ENCODE measurements at places on chromosomes 6 and 20. TPM values are rescaled to one million over a fixed set of nuclear protein-coding genes. Genes with fewer than 3 reads are reported as not detected.
A peak's percentile ranks its signal among the peaks of the same experiment; 100 is the strongest.

DNA sequence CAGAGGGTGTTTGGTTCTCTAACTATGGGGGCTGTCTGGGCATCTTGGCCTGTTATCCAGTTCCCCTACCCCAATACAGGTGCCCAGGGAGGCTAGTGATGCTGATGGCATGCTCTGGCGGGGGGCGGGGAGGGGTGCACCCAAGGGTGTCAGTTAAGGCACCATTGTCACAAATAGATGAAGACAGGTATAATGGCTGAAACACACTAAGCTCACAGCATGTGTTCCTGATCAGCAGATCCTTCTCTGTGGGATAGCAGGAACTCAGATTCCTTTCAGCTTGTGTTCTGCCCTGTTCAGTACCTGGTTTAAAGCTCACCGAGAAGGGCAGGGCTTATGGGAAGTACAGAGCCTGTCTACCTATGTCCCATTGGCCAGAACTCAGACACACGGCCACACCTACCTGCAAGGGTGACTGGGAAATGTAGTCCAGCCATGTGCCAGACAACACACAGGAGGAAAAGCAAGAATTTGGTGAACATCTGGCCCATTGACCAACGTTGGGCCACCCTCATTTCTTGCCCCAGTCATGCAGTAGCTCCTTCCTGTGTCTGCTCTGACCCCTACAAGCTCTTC is 3.4 kb upstream of the RSPO4 start:
- no peaks in the 10 kb centered on the region for H3K4me1 ChIP-seq
- H3K4me3 ChIP-seq: no peak overlapping the region
- H3K36me3 ChIP-seq: no peaks in the 10 kb centered on the region
- peaks cover 19% of the 10 kb centered on the region for H3K27me3 ChIP-seq
- DNase-seq: peak; percentile 15

GRCh38 chr20:52193133-52193532 is 1.6 kb upstream of the ZFP64 start:
- H3K27me3 ChIP-seq: no peaks in the 10 kb centered on the region
- H3K4me1 ChIP-seq: no peaks in the 10 kb centered on the region
- DNase-seq: no peak
- H3K4me3 ChIP-seq: no peak overlapping the region
- no peak overlapping the region for H3K27ac ChIP-seq
- no peaks in the 10 kb centered on the region for H3K36me3 ChIP-seq

- H3K27me3 ChIP-seq: no peaks in the 10 kb centered on the region
- H3K27ac ChIP-seq: no peak overlapping the region
- H3K36me3 ChIP-seq: no peaks in the 10 kb centered on the region
- peak; percentile 77 for DNase-seq
Observed at GRCh38 chr6:43838276-43839036, 68.4 kb downstream of the VEGFA start.

DNA sequence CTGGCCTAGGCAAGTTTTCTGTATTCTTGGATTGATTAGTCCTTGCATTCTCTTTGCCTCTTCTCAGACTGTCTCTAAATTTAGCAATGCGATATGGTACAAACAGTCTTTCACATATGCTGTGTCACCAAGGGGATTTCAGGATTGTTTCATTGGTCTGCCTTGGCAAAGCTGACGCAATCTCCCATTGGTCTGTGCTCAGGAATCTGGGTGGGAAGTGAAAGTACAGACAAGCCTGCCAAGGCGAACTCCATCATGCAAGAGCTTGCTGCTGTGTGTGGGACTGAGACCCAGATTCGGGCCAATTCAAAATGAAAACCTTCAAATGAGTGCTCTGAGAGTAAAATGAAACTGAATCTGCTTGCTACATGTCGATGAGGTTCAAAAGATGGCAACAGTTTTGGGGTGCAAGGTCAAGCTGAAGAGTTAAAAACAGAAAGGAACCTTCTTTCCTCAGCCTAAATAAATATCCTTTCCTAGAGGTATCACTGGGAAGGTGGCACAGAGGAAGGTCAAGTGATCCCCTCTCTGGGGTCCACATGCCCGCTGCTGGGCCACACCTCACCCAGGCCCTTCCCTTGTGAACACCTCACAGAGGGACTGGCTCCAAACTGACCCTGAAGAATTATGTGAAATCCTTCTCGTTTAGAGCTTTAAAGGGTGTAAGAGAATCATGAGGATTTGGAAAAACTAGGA is 198.8 kb upstream of the PREP start:
- H3K27me3 ChIP-seq: no peaks in the 10 kb centered on the region
- peaks cover 19% of the 10 kb centered on the region for H3K4me1 ChIP-seq
- peak overlapping the region; percentile 87 for H3K27ac ChIP-seq
- H3K36me3 ChIP-seq: no peaks in the 10 kb centered on the region
- peak; percentile 98 for DNase-seq
- peak overlapping the region; percentile 7 for H3K4me3 ChIP-seq

DNA sequence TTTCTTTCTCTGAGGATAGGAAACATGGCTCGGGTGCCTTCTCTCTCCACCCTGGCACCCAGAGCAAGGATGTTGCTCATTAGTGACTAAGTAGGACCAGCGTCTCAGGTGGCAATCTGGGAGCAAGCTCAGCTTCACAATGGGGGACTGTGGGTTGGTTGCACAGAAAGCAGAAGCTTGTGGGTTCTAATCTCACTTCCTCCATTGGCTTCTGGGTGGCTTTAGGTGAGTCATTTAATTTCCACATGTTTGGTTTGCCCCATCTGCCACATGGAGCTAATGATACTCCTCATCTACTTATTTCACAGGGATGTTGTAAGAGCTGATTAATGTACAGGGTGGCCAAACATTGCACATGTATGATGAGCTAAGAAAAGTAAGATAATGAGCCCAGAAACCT is 54.8 kb upstream of the AKIRIN2 start:
- H3K27me3 ChIP-seq: no peaks in the 10 kb centered on the region
- DNase-seq: peak; percentile 68
- H3K27ac ChIP-seq: no peak overlapping the region
- H3K36me3 ChIP-seq: no peaks in the 10 kb centered on the region
- H3K4me1 ChIP-seq: no peaks in the 10 kb centered on the region

DNA sequence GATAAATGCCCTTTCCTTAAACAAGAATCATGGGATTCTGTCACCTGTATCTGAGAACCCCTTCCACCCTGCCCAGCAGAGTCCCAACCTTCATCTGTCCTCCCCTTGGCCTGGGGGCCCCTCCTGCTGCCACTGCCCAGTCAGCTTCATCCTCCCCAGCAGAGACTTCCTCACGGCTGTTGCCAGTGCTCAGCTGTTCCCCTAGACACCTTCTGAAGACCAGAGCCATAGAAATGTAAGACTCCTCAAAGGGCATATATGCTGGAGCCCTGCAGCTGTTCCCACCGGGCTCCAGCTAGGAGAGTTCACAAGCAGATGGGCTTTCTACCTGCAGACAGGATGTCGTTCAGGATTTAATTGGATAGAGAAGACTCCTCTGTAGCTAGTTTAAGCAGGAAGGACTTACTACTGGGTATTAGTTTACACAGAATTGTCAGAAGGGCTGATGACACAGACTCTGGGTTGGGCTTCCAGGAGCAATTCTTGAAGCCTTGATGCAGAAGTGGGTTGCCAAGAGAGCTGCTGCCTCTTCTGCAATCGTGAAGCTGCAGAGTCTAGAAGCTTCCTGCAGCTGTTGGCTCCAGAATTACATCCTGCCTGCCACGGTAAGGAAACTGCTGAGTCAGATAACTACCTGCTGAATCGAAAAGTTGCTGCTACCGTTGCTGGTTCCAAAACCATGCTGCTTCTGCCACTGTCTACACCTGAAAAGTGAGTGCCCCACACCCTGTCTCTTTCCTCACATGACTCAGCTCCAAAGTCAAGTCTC is 57.1 kb upstream of the MLN start:
- no peak overlapping the region for H3K27ac ChIP-seq
- DNase-seq: no peak
- H3K4me3 ChIP-seq: no peak overlapping the region
- no peaks in the 10 kb centered on the region for H3K4me1 ChIP-seq

DNA sequence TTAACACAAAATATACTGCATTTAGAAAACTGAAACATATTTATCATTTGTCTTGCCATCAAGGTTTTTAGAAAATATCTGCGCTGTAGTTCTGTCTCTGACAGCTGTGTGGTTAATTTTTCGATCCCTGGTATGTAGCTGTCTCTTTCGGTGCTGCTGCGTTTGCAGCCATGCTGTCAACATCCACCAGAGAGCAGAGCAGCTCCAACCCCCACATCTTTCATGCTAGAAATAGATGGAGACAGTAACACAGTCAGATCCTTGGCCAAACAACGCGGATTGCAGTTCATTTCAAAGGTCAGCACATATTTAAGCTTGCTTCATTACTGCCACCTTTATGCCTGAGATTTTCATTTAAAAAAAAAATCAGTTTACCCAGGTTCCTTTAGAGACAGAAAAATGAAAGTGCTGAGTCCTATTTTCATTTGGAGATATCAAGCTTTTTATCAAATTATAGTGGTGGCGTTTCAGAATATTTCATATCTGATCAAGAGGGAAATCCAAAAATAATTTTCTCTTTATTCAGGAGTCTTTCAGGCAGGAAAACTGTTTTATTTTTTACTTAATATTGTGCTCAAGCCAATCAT is 157.7 kb upstream of the MMS22L start:
- no peak overlapping the region for H3K27ac ChIP-seq
- peak overlapping the region; percentile 3 for H3K4me3 ChIP-seq
- H3K27me3 ChIP-seq: no peaks in the 10 kb centered on the region
- no peaks in the 10 kb centered on the region for H3K4me1 ChIP-seq

GRCh38 chr6:72861935-72862432 is 240.1 kb downstream of the KCNQ5 start:
- DNase-seq: peak; percentile 65
- H3K27ac ChIP-seq: peak overlapping the region; percentile 71
- H3K36me3 ChIP-seq: no peaks in the 10 kb centered on the region
- H3K27me3 ChIP-seq: no peaks in the 10 kb centered on the region

DNA sequence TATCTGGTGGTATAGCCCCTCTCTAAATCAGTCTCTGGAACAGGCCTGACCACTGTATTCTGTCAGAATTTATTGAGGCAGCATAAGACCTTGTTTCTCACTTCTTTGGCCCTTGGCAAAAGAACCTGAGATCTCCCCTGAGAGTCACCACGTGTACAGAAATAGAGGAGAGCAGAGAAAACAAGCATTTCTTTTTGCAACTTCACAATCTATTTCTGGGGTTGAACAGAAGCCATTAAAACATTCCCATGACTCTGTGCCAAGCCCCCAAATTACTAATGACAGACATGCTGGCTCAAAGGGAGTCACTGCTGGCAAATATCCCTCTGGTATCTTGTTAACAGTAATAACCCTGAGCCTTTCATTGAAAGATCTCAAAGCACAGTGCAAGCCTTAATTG is 395.3 kb downstream of the MAFB start:
- DNase-seq: no peak

- H3K4me3 ChIP-seq: no peak overlapping the region
- DNase-seq: no peak
- H3K36me3 ChIP-seq: no peaks in the 10 kb centered on the region
- no peak overlapping the region for H3K27ac ChIP-seq
- no peaks in the 10 kb centered on the region for H3K27me3 ChIP-seq
- no peaks in the 10 kb centered on the region for H3K4me1 ChIP-seq
Observed at GRCh38 chr20:12729326-12729725, 279.4 kb upstream of the SPTLC3 start.

- H3K4me1 ChIP-seq: no peaks in the 10 kb centered on the region
- H3K36me3 ChIP-seq: no peaks in the 10 kb centered on the region
- no peak overlapping the region for H3K27ac ChIP-seq
- DNase-seq: peak; percentile 95
Observed at GRCh38 chr6:64520050-64520449, 884.4 kb downstream of the PHF3 start.

GRCh38 chr6:145749632-145750031 is 14.3 kb upstream of the EPM2A start:
- H3K36me3 ChIP-seq: no peaks in the 10 kb centered on the region
- H3K4me1 ChIP-seq: peaks cover 2% of the 10 kb centered on the region
- no peak overlapping the region for H3K27ac ChIP-seq
- peak; percentile 83 for DNase-seq
- H3K27me3 ChIP-seq: no peaks in the 10 kb centered on the region

DNA sequence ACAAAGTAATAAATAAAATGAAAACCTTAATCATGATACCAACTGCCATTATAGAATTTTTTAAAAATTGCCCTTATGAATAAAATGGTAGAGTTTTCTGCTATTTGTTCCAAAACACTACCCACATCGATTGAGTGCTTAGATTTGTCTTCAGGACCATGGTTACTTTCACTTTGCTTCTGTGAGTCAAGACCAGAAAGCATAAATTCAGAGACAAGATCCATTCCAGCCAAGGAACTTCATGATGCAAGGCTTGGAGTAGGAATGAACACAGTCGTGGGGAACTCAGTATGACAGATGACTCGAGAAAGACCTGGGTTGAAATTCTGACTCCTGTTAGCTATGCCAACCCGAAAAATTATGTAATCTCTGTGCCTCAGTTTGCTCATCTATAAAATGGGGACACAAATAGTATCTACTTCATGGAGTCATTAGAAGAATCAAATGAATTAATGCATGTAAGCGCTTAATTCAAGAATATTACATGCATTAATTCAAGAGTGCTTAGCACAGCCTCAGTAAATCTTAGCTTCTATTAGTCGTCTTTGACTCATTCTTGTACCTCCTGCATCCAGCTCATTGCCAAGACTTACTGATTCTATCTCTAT is 72.5 kb upstream of the MYLIP start:
- no peak overlapping the region for H3K27ac ChIP-seq
- H3K36me3 ChIP-seq: no peaks in the 10 kb centered on the region
- no peaks in the 10 kb centered on the region for H3K4me1 ChIP-seq
- DNase-seq: no peak
- H3K4me3 ChIP-seq: no peak overlapping the region
- H3K27me3 ChIP-seq: no peaks in the 10 kb centered on the region

DNA sequence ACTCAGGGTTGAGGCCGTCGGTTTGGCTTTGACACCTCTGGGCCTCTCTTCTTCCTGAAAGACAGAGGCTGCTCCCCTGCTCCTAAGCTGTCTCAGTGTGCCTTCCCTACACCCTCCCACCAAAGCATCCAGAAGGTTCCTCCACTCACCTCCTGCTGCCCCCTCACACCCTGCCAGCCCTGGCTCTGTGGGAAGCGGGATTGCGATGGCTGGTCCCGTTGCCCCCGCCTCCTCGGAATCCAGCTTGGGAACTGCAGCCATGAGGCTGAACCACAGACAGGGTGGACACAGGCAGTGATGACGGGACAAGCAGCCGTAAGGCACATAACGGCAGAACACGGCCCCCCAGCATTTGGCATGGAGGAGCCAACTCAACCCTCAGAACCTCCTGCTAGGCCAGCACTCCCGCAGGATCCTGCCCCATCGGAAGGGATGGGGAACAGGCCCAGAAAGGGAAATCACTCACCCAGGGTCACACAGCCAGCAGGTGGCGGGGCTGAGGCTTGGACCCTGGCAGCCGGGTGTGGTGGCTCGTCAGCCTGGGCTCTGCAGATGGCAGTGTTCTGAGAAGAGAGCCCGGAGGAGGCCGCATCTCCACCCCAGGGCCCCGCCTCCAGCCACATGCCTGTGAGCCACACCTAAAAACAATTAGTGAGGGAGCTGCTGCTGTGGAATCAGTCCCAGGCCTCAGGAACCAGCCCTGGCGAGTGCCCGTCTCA is 139.6 kb downstream of the PHACTR3 start:
- no peaks in the 10 kb centered on the region for H3K4me1 ChIP-seq
- H3K4me3 ChIP-seq: no peak overlapping the region
- DNase-seq: no peak
- no peaks in the 10 kb centered on the region for H3K36me3 ChIP-seq

The DCBLD1 gene
- total RNA-seq: 44.4 TPM

The C20orf202 gene
- total RNA-seq: under 0.01 TPM

The SLC22A16 gene
- under 0.01 TPM for total RNA-seq

The CD93 gene
- under 0.01 TPM for total RNA-seq

The SIM1 gene
- total RNA-seq: not detected

The UBD gene
- not detected for total RNA-seq

The BPIFB1 gene
- total RNA-seq: not detected

The SIRPD gene
- total RNA-seq: not detected

The LAMA2 gene
- total RNA-seq: 67.5 TPM

The PNLDC1 gene
- total RNA-seq: not detected

The CRYBG1 gene
- 2.1 TPM for total RNA-seq

The ZNF451 gene
- 74.6 TPM for total RNA-seq
